ENCODE measurements at places on chromosomes 2 and 18. TPM values are rescaled to one million over a fixed set of nuclear protein-coding genes. Genes with fewer than 3 reads are reported as not detected.

GRCh38 chr2:59440491-59440890 is 1113.0 kb downstream of the BCL11A start:
- DNase-seq: no peak

GRCh38 chr2:142992840-142993239 is 115.4 kb downstream of the KYNU start:
- no peak for DNase-seq

G6PC2 gene
- not detected for polyA plus RNA-seq

DNA sequence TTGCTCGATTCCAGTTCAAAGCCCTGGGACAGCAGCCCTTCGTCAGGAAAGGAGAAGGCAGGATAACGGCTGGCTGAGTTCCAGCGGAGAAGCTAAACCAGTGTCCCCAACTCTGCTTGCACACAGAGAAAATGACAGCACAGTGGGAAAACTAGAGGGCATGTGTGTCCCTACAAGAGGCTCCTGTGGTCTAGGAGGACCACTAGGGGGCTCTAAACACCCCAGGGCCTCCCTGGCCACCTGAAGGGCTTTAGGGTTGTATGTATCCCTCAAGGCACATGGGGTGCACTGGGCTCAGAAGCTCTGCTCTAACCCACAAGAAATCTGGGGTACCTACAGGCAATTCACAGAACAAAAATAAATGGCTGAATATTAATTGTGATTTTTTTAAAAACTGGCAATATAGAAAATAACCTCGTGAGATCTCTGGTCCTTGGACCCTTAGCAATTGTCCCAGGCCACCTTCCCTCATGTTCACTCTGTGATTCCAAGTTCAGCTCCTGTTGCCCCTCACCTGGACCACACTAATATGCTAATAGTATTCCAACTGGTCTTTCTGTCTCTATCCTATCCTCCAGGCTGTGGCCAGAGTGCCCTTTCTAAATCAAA is 17.5 kb downstream of the STAT1 start:
- DNase-seq: no peak

DNA sequence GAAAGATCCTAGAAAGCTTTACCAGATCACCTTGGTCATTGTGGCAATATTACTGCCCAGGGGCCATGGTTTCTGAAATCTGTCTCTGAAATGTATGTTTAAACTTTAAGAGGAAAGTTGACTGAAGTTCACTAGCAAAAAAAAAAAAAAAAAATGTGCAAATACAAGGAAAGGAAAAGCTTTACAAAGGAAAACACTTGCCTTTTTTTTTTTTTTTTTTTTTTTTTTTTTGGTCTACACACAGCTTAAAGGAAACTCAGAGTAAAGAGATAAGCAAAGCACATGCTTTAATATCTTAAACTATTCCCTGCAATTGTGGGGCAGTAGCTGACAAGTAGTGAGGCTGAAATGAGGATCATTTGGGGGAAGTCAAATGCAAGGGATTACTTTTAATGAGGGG is 174.2 kb upstream of the EPAS1 start:
- no peak for DNase-seq

MITD1 gene
- 39.8 TPM for polyA plus RNA-seq

LYPD6 gene
- 16.1 TPM for polyA plus RNA-seq

C1QL2 gene
- polyA plus RNA-seq: not detected

All from left renal pelvis (tissue), 4 donors.